Activated CD4-positive, alpha-beta T cell treated with anti-CD3 and anti-CD28 coated beads for 36 hours (primary cell): ENCODE measurements at places on chromosomes 7 and 10. TPM values are rescaled to one million over a fixed set of nuclear protein-coding genes. Genes with fewer than 3 reads are reported as not detected.

Gene PLA2G12B
- not detected for total RNA-seq

Gene BLNK
- not detected for total RNA-seq

Gene ATRNL1
- total RNA-seq: not detected

Gene SPDYE9
- total RNA-seq: not detected

Gene VSTM2A
- total RNA-seq: not detected

Gene FFAR4
- not detected for total RNA-seq

Gene SCART1
- 1.7 TPM for total RNA-seq

Gene COL17A1
- total RNA-seq: not detected

Gene CRPPA
- 1.0 TPM for total RNA-seq

Gene PSPH
- total RNA-seq: 24.4 TPM

Gene POM121
- total RNA-seq: 62.2 TPM

Gene LIPM
- total RNA-seq: not detected

Gene FKBP14
- total RNA-seq: 8.3 TPM

Gene NAPEPLD
- total RNA-seq: 4.7 TPM

Gene UPK3BL1
- total RNA-seq: 4.0 TPM

Gene CAMK2G
- total RNA-seq: 19.4 TPM

DNA sequence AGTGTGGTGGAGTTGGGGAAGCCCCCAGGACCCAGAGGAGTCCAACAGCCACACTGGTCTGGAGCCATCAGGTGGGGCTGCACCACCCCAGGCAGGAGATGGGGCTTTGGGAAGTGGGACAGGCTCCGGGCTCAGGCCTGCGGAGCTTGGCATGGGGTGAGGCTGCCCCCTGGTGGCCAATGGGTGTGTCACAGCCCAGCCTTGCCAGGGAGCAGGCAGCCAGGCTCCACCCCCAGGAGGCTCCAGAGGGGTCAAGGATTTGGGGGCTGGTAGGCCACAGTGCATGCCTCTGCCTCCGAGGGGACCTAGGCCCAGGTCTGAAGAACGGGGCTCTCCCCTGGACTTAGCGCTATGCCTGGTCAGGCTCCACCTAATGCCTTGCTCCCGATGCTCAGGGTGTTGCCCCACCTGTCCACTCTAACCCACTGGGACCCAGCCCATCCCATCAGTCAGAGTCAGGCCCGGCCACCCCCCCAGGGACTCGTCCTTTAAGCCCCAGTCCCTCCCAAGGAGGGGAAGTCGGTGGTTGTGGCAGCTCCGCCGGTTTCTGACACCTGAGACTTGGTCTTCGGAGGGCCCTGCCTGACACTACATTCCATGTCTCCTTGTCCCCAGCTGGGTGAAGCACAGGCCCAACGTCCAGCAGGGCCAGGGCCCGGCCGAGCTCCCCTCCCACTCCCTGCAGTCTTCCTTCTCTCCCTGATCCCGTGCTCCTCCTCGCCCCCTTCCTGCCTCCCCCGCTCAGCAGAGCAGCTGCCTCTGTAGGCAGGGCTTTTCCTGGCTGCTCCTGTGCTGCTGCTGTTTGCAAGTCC is 11.3 kb upstream of the SAMD8 start:
- peak; percentile 90 for DNase-seq

GRCh38 chr10:92742331-92743228 is 52.8 kb downstream of the HHEX start:
- DNase-seq: no peak

DNA sequence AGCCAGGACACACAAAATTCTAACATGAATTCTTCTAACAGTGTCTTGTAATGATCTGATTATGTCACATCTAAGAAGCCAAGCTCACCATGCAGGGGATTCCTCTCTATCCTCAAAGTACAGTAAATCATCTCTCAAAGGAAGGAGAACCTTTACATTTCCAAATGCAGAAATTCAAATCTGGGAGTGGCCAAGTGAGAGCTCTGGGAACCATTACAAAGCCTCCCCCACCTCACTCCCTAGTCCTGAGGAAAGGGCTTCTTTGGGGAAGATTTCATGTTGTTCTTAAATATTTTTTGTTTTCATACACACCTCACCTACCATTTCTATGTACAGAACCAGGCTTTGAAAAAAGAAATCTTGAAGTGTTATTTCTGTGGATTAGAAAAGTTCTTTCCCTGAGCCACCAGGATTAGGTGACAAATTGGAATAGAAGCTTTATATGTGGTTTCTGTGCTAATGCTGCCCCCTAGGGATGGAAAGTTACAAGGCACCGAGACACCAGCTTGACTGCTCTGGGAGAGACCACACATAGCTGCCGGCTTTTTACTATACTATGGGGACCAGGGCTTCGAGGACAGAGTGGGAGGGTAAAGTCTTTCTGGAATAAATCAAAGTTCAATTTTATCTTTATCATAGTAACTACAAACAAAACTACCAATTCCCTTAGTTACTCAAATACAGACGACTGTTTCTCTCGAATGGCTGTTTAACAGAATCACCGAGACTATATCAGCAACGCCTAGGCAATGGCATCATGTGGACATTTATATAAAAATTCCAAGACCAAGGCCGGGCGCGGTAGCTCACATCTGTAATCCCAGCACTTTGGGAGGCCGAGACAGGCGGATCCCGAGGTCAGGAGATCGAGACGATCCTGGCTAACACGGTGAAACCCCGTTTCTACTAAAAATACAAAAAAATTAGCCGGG is 116.1 kb downstream of the RNF216 start:
- DNase-seq: peak; percentile 74

GRCh38 chr10:59088912-59089573 is 87.4 kb upstream of the PHYHIPL start:
- no peak for DNase-seq

DNA sequence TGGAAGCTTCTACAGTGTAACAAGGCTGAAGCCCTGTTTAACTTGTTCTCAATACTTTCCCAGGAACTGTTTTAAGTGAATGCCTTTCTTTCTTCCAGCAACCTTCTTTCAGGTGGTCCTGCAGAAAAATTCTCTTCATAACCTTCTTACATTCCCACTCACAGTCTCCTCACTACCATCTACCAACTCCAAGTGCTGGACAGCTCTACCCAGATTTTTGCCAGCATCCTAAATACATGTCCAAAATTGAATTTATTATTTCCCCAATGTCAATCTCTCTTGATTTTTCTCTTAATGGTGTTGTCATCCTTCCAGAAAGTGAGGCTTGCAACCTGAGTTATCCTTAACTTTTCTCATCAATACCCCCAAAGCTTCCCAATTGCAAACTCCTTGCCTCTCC is 48.2 kb downstream of the CFAP70 start:
- no peak for DNase-seq

- no peak for DNase-seq
Measured at GRCh38 chr10:11757454-11757820, 15.3 kb downstream of the ECHDC3 start.

- DNase-seq: no peak
Measured at GRCh38 chr7:151061213-151062110, 2.1 kb downstream of the SLC4A2 start.

DNA sequence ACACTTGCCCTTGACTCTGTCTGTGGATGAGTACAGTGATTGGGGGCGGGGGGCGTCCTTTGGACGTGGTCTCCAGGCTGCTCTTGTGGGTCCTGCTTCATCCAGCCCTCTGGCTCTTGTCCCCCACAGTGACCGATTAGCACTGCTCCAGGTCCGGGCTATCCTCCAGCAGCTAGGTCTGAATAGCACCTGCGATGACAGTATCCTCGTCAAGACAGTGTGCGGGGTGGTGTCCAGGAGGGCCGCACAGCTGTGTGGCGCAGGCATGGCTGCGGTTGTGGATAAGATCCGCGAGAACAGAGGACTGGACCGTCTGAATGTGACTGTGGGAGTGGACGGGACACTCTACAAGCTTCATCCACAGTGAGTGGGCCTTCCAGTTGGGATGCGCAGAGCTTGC is 18.3 kb downstream of the TACR2 start:
- DNase-seq: no peak

DNA sequence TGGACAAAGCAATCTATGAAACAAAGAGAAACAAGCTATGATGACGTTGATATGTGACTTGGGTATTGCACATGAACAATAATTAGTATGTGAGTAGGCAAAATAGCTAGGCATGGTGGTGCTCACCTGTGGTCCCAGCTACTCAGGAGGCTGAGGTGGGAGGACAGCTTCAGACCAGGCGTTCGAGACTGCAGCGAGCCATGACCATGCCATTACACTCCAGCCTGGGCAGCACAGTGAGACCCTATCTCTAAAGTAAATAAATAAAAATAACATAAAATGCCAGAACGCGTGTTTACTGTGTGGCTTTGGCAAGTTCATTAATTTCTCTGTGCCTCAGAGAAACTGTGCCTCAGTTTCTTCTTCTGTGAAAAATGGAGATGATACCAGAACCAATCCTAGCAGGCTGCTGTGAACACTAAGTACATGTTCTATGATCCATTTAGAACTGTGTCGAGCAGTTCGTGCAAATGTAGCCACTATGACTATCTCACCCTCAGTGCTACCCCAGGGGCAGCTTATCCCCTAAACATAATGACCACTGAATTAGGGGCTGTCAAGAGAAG is 9.3 kb upstream of the TNS3 start:
- no peak for DNase-seq

DNA sequence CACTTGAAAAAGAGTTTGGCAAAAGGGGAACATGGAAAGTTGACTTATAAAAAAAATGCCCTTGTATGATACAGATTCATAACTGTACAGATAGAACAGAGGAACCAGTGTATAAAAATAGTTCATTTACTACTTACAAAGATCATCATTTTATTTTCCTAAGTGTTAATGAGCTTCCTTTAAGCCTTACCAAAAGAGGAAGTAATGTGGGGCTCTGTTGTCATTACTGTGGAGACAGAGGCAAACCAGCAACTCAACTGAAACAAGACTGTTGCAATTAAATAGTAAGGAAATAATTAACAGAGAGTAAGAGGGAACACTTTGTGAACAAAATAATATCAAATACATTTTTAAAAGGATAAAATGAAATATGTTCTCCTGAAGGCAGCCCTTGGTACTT is 526.2 kb upstream of the ADARB2 start:
- no peak for DNase-seq

- DNase-seq: peak; percentile 34
Measured at GRCh38 chr10:24821986-24822385, 98.3 kb upstream of the ARHGAP21 start.

GRCh38 chr10:23976275-23976674 is 232.7 kb upstream of the KIAA1217 start:
- DNase-seq: no peak

DNA sequence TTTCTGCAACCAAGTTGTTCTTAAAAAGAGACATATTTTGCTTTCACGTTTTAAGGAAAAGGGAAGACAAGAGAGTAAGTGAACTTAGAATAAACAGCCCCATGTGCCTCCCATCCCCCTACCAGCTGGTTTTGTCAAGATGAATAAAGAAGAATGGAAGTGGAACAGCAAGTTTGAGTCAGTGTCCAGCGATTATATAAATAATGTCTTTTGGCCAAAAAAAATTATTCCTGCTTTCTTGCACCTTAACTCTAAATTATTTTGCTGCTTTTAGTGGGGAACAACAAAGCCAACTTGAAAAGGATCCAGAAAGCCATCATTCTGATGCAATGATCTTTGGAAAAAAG is 82.4 kb upstream of the TRIL start:
- DNase-seq: no peak

GRCh38 chr7:100864263-100864845 is 2.8 kb upstream of the TRIP6 start:
- DNase-seq: no peak

- no peak for DNase-seq
Measured at GRCh38 chr7:75704928-75705327, 33.8 kb downstream of the HIP1 start.

GRCh38 chr10:79250259-79250658 is 97.0 kb upstream of the PPIF start:
- no peak for DNase-seq

- DNase-seq: no peak
Measured at GRCh38 chr7:99843808-99844207, 16.0 kb downstream of the CYP3A43 start.

- DNase-seq: no peak
Measured at GRCh38 chr10:119291223-119291900, 84.0 kb downstream of the GRK5 start.

- DNase-seq: no peak
Measured at GRCh38 chr7:23129036-23129435, 23.5 kb downstream of the KLHL7 start.

DNA sequence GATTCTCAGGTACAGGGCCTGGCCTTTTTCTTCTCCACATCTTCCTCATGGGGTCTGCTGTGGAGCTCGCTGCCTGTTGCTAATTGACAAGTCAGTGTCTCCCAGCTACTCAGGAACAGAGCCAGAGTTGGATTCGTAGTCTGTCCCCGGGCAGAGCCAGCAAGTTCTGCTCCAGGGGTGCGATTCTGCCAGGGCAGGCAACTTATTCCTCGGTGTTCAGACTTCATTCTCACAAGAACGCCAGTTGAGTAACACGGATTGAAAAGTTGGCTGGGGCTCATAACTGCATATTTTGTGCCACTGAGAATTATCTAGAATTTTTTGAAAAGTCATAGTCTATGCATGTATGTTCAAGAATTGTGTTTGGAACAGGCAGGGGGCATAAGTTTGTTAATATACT is 336.7 kb upstream of the NPVF start:
- DNase-seq: no peak

DNA sequence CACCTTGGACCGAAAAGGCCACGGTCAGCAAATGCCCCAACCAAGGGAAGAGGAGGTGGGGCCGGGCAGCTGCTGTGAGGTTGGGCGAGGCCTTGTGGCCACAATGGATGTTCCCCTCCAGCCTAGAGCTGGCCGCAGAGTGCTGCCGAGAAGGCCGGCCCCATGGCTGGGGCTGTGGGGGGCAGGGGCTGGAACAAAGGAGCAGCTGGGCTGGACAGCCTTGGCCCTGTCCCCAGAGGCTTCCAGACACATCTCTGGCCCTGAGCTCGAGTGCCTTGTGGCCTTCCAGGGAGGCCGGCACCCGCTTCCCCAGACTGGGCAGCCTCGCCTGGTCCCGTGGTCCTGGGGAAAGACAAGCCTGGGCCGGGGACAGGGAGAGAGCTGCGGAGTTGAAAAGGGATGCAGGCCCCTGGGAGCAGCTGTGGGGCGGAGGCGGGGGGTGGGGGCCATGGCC is 88.0 kb downstream of the PDGFA start:
- DNase-seq: no peak

- DNase-seq: no peak
Measured at GRCh38 chr7:12851841-12852240, 164.4 kb downstream of the ARL4A start.

GRCh38 chr10:127043301-127043700 is 138.1 kb downstream of the DOCK1 start:
- DNase-seq: no peak

- DNase-seq: no peak
Measured at GRCh38 chr7:105131033-105131656, 117.1 kb downstream of the KMT2E start.

- no peak for DNase-seq
Measured at GRCh38 chr7:46133072-46133471, 212.0 kb upstream of the IGFBP3 start.

GRCh38 chr7:100885440-100886141 is 3.9 kb downstream of the UFSP1 start:
- DNase-seq: peak; percentile 13
